ENCODE measurements at places on chromosomes 11 and 22.

- DNase-seq = no peak
Measured at GRCh38 chr22:17732251-17732854, 41.9 kb downstream of the BID start.

DNA sequence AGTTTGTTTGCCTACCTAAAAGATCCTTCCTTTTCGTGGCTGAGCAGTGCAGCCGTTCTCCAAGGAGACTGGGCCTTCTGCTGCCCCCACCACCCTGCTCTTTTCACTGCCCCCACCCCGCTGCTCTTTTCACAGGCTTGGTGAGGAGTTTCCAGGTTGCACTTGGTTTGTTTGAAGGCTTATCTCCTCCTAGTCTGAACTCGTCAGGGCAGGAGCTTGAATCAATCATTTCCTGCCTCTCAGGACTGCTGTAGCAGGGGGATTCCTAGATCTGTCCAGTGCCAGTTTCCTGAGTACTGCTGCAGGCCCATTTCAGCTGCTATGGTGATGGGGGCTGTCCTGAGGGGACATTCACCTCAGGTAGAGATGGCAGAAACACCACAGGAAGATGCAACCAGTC, 10.0 kb downstream of the MED15 start:
- DNase-seq = no peak

- DNase-seq = no peak
Measured at GRCh38 chr11:32953700-32954099, 61.1 kb downstream of the QSER1 start.

DNA sequence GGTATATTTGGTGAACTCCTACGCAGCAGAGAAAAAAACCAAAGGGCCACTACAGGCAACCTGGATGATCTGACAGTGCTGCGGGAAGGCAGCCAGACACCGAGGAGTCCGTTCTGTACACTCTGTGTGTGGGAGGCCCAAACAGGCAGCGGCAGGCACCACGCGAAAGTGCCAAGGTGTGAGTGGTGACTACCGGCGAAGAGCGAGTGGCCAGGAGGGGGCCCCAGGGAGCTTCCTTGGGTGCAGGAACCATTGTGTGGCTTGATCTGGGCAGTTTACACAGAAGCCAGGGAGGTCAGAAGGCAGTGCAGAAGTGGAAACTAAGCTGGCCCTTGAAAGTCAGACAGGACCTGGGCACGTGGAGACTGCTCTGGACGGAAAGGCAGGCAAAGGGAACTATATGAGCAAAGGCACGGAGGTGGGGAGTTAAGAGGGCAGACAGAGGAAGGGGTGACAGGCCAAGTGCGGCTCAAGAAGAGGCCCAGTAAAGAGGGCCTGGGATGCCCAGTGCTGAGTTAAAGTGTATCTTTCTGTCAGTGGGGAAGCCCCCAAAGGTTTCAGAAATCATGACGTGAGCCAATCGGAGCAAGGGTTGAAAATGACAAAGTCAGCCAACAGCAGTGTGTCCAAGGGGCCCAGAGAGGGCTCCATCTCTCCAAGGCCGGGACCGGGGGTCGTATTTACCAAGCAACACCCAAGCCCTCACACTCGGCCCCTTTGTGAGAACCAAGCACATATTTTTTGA, 10.6 kb downstream of the TMEM184B start:
- DNase-seq = peak; percentile 67

DNA sequence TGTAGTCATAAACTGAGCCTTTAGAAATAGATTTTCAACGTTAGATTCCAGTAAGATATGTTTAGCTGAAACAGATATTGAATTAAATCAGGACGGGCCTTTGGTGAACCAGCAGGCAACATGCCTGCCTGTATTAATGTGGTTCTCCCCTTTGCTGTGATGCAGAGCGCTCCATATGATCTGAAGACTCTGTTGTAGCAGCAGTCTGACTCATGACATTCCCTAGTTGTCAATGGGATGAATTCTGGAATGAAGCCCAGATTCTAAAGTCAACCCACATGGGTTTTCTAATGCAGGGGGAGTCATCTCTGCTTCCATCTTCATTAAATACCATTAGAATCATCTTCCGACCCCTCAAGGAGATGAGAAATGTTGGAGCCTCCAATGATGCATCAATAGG, 864.5 kb downstream of the NTM start:
- DNase-seq = no peak
